Esophagus squamous epithelium (tissue), 5 donors: ENCODE measurements at places on chromosomes 6 and 20.

DNA sequence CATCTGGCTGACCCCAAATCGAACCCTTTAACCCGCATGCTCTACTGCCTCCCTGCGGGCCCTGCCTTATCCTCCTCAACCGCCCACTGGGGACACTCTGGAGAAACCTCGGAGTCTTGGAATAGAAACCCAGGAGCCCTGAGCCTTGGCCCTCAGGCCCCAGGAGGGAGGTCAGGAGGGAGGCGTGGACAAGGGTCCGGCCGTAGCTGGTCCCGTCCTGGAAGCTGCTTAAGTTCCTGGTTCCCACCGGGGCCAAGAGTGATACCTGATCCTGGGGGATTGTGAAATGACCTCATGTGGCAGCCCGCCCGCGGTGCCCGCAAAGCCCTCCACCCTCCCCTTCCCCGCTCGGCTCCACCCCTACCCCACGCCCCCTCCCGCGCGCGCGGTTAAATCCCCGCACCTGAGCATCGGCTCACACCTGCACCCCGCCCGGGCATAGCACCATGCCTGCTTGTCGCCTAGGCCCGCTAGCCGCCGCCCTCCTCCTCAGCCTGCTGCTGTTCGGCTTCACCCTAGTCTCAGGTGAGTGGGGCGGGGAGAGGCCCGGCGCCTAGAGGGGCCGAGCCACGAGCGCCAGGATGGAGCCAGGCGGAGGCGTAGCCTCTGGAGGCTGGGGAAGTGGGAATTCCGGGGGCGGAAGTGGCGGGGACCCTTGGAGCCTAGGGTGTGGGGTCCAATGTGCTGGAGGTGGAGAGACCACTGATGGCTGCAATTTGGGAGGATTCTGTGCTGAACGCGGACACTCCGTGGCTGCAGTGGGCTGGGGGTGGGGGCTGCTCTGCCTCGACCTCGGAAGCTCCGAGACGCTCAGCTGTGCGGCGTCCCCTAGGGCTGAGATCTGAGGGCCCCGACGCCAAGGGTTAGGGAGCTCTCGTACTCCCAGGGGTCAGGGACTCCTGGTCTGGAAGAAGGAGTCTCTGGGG is at the start of gene WFDC2:
Gene WFDC2, plus strand, starts transcription at position 418 of the 926 bp plus-strand sequence. Its CDS starts 29 bp downstream, at position 447.
- no peak for DNase-seq

DNA sequence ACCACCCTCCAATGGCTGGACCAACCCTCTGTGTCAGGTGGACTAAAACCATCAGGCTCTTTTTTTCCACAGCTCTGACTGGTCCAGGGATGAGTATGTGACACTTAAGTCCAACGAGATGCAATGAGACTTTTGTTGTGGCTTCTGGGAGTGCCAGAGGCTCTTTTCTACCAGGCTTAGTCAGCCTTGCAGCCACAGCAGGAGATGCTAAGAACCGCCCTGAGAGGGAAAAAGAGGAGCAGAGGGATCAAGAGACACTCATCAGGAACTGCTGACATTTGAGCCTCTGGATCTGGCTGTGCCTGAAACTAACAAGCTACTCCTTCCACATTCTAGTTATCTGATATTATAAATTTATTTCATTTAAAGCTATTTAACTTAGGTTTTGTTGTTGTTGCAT is 270.9 kb upstream of the SULF2 start:
- no peak for DNase-seq

DNA sequence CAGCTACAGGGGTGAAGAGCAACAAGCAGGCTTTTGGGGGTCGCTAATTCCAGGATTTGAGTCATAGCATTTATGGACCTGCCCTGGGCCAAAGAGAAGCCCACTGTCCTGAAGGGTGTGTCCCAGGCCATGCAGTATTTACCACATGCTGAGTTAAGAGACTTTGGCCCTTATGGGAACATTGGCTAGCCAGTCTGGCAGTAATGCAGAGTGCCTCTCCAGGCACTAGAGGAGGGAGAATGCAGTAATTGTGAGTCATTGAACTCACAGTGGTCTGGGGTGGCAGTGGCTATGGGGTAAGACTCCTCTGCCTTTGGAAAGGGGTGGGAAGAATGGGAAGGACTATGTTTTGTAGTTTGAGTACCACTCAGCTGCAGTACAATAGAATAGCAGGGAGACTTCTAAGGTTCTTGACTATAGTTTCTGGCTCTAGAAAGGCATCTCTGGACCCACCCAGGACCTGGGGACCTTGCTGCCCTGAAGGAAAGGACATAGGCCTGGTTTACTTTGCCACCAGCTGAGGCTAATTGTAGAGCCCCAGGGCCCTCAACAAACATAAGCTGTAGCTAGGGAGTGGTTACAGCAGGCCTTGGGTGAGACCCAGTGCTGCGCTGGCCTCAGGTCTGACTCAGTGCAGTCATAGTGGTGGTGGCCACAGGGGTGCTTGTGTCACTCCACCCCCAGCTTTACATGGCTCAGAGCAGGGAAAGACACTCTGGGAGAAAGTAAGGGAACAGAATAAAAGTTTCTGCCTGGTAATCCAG is 520.9 kb downstream of the HTR1B start:
- no peak for DNase-seq

DNA sequence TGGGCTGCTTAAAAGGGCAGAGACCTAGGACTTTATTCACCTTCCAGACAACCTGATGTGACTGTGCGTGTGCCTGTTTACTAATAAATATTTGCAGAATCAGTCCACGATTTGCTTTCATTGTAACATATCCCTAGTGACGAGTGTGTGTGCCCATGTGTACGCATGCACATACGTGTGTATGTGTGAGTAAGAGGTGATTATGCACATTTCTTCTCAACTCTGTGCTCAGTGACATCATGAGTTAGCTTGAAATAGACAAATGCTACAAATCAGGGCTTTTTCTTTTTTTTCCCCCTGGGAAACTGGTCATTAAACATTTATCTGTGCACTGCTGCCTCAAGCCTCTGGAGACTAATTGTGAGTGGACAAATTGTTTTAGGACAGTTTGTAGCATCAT is 242.6 kb upstream of the SOX4 start:
- DNase-seq, result no peak

DNA sequence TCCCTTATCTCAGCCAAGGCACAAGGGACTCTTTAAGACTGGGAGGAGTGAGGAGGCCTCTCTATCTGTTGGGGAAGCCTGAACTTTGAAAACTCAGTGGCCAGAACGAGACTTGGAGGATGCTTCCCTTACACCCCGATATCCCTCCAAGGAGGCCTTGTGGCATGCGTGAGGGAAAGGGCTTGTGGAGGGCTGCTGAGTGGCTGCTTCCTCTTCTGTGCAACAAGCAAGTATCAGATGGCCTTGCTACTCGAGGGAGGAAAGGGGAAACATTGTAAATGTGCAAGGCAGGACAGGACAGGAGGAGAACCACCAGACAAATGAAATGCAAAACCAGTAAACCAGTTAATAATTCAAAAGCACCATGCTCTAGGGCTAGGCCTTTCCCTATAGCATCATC is 306.5 kb upstream of the MAP3K7 start:
- no peak for DNase-seq

DNA sequence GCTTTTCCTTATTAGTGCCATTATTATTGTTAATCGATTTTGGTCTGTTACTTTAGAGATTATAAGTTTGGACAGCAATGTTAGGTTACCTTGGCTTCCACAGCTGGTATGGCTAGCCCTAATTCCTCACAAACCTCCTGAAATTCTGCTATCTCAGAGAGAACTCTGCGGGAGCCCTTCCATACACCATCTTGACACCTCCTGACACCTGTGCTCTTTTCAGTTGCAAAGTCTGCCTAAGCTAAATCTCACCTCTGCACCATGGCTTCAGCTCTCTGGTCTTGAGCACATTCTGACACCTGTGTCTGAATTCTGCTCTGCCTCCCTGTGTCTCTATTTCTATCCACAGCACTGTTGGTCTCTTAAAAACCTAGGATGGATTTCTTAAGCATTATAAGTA is 106.5 kb downstream of the DCDC2 start:
- no peak for DNase-seq

DNA sequence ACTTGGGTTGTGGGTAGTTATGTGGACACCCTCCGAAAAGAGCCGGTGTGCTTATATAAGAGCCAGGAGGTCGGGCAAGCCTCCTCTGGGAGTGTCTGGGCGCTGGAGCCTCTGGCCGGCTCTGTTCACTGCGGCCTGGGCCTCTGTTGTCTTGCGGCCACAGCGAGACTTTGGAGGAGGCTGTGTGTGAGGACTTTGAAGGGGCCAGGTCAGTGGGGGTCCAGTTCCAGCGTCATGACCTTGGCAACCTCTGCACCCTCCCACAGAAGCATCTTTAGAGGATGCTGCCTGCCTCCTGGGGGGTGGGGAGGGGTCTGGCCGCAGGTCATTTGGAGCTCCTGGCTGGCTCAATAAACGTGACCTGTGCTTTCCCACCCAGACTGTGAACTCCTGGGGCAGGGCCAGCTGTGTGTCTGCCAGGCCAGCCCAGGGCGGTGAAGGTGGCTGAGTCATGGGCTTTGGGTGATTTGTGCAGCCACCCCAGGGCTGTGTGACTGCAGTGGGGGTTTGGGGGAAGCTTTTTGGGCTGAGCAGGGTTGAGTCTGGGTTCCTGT is 1.2 kb downstream of the TCEA2 start:
- DNase-seq, result no peak

DNA sequence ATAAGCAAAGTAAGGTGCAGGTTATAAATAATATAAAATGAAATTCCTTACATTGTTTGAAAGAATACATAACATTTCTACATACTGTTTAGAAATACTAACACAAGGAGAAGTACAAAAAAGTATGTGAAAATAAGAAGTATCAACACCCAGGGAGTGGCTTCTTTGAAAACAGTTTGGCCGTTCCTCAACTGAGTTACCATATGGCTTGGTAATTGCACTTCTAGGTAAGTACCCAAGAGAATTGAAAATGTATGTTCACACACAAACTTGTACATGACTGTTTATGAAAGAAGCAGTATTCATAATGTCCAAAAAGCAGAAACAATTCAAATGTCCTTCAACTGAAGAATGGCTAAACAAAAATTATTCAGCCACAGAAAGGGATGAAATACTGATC is 30.7 kb downstream of the PAK5 start:
- DNase-seq, result no peak
